ENCODE measurements at places on chromosomes 1 and 21.

DNA sequence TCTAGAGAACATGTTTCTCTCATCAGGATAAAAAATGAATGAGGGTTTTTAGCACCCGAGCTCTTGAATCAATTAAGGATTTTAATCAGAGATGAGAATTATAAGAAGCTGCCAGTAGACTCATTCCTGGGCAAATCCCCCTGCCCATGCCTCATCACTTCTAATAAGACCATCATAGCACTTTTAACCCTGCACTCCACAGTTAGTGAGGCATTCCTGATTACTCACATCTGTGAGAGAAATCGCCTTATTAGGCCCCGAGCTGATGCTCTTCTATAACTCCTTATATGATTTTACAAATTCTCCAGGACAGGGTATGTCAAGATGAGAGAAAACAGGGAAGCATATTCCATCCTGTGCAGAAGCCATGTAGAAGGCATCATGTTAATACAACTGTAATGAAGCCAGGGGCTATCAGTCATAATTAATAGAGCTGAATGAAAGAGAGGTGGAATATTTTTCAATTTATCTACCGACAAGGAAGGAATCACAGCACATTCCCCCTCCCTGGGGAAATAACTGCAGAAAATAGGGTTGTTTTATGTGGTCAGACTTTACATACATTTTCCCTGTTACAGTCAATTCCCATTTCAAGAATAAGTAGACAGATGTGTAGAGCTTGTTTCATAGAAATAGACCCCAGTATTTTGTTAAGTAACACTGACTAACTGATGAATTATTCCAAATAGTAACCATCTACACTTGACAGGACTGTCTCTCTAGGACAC lies 272.7 kb downstream of the HHIPL2 start:
- DNase-seq = no peak

DNA sequence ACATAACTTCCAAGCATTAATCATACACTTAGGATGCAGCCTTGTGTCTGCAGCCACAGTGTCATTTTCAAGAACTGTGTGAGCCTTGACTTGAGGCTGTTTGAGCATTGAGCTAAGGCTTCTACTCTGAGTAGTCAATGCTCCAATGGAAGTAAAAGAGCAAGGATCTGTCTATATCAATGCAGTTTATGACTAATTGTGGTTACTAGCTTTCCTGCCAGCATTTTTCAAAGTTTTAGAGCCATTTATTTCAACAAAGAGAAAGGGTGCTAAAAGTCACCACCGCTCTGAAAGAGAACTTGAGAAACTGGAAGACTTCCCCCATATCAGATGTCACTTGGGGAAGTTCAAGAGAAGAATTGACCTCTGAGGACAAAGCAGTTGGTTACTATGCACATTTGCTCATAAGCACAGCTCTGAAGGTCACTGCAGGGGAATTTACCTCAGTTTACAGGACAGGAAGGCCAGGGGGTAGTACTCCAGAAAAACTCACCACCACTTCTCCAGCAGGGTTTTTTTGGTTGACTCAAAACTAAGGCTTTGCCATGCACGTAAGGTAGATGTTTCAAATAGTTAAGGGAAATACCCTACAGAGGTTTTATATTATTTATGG lies 24.5 kb upstream of the RGS1 start:
- peak; percentile 78 for DNase-seq

DNA sequence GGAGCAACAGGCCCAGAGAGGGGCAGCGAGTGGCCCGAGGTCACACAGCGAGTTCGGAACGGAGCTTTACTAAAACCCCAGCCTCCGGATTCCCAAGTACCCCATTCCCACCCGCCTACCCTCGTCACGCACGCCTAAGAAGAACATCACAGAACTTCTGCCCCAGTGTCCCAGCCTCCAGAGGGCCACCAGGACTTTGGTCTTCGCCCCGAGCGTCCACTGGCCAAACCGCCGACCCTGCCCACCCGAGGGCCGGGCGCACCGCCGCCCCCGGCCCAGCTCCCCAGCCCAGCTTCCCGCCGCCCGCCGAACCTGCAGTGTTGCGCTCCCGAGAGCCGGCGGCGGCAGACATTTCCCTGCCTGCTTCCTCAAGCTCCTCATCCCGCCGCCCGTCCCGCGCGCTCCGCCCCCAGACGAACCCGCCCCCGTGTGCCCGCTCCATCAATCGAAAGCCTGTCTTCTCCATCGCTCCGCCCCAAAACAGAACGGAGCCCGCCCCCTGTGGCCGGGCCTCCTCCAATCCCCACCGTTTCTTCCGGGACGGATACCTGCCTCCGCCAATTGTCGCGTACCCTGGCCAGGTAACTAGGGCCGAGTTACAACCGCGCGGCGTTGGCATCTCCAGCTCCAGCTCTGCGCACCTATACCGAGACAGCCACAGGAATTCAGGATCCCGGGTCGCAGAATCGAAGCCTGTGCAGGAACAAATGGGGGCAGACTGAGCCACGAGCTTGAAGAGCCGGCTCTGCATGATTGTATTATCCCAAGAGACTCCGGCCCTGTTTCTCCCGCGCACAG lies 15.3 kb downstream of the INPP5B start:
- peak; percentile 92 for DNase-seq

DNA sequence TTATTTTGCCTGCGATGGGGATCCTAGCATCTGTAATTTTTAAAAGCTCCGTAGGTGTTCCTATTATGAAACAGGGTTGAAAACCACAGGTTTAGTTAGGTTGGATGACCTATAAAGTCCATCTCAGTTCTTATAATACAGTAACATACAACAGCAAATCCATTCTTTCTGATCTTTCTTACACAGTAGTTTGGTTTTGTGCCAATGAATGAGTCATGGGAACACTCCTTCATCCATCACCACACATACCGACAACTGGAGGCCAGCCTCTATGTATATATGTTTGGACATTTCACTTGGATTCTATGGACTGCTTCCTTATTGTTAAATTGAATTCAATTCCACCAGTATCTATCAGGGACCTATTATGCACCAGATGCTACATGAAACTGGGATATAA lies 118.4 kb upstream of the L1TD1 start:
- DNase-seq = peak; percentile 88

All from fibroblast of pulmonary artery (primary cell).